ENCODE measurements at places on chromosomes 3 and 15.

DNA sequence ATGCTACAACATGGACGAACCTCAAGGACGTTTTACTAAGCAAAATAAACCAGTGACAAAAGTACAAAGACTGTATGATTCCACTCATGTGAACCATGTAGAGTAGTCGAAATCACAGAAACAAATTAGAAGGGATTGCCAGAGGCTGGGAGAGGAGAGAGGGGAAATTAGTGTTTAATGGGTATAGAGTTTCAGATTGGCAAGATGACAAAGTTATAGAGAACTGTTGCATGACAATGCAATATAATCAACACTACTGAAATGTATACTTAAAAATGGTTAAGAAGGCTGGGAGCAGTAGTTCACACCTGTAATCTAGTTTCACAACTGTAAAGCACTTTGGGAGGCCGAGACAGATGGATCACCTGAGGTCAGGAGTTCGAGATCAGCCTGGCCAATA lies 36.9 kb downstream of the PLS1 start:
- no peak for DNase-seq

- DNase-seq, result no peak
These were observed 69.7 kb upstream of the CMSS1 start for GRCh38 chr3:99747915-99748314.

DNA sequence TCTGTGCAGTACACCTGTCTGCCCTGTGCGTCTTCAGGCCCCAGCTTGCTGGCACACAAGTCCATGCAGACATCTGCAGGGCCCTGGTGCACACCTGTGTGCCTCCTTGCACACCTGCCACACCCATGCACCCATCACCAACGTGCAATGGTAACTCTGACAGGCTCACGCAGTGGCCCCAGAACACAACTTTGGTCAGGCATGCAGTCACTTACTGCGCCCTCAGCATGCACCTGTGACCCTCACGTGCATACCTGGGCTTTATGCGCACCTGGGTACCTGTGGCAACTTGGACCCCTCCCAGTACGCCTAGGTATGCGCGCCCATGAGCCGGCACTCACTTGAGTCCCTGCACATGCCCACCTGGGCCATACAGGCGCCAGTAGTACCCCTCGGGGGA lies 1.7 kb downstream of the PLXND1 start:
- no peak for DNase-seq

DNA sequence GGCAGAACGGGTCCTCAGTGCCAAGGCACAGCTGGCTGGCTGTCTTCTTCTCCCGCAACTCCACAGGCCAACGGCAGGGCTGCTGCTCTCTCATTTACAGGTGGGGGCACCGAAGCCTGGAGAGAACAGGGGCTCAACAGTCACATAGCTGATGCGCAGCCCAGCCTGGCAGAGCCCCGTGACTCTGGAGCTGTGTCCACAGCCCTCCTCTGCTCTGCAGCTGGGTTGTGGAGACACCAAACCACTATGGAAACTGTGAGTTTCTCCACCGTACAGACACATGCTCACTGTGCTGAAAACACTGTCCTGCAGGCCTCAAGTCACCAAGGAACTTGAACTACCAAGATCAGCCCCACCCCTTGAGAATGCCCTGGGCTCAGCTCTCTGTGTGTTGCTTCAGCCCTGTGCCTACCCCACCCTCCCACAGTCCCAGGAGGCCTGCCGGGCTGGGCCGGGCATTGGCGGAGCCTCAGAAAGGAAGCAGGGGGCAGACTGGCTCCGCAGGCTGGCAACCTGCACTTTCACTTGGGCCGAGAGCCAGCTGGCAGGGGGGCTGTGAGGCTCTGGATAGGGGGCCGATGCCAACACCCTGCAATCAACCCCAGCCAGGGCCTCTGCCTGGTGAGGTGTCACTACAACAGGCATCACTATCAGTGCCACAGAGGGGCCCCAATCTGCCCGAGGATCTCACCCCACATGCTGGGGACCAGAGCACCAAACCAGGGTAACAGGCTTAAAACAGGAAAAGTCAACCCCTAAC lies 113.7 kb upstream of the RPL32 start:
- no peak for DNase-seq

DNA sequence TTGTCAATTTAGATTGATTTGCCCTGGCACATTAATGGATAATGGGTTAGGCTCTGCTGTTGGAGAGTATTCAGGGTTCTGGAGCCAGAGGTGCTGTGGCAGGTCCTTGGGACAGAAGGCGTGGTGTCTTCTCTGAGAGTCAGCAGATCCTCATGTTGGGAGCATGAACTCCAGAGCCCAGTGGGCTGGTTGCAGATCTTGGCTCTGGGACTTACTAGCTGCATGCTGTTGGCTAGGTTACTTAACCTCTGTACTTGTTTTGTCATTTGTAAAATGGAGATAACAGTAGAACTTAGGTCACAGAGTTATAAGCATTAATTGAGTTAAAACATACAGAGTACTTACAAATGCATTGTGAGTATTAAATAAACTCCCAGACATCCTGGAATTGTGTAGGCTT lies 77.6 kb downstream of the CCK start:
- no peak for DNase-seq

- no peak for DNase-seq
These were observed at the start of gene PPM1M for GRCh38 chr3:52245322-52246263. TSS of gene PPM1M (plus strand) at chr3:52245759. CDS start at chr3:52245825, 66 bp downstream.

GRCh38 chr3:10145685-10146084 lies 4.1 kb downstream of the VHL start:
- DNase-seq, result no peak

- DNase-seq, result no peak
These were observed 60.9 kb upstream of the DIPK2A start for GRCh38 chr3:143910756-143911155.

DNA sequence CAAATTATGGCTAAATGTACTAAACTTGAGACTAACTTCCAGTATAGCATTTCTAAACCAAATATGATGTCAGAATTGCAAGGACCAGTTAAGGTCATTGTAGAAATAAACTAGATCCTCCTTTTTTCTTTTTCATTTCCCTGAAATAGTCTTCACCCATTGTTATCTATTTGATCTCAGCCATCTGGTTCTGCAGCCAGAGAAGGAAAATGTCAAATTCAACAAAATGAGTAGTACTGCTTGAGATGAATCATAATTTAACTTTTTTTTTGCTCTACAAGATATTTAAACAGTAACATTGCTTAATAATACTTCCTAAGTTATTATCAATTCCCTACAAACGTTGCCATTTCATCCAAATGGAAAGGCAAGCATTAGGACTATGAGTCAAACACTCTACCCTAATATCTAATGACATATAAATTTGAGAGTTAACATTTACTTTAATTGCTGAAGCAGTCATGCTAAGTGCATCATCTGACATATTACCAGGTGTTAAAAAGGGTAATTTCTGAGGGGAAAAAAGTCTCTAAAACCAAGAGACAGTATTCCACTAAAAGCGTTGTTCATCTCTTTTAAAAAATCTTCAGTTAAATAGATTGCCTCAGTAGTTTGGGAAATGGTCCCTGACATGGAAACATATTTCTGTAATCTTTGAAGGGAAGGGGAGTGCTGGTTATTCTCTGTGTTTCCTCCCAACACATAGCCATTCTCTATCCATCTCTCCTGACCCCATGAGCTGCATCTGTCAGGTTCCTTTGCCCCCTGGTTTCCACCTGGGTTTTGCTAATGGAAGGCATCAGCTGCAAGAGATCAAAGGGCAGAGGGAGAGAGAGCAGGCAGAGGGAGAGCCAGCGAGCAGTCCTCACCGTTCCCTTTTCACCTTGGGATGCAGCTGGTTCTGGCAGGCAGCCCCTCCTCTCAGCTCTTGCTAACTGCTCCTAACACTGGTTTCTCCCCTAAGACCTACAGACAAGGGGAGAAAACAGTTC lies 138.5 kb downstream of the ARPP21 start:
- no peak for DNase-seq

DNA sequence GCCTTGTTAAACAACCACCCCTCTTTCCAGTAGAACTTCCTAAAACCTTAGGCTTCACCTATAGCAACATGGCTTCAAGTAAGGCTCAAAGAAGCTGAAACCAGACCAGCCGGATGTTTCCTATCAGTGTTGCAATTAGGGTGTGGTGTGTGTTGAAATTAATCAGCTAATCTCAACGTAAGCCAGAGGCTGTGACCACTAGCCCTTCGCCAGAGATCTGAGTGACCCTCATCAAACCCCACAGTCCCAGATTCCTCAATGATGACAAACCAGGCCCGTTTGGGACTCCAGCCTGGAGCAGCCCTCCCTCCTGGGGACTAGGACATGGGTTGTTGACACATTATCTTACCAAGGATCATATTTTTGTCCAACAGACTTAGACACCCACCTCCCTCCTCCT lies 27.3 kb downstream of the CYP11A1 start:
- no peak for DNase-seq

DNA sequence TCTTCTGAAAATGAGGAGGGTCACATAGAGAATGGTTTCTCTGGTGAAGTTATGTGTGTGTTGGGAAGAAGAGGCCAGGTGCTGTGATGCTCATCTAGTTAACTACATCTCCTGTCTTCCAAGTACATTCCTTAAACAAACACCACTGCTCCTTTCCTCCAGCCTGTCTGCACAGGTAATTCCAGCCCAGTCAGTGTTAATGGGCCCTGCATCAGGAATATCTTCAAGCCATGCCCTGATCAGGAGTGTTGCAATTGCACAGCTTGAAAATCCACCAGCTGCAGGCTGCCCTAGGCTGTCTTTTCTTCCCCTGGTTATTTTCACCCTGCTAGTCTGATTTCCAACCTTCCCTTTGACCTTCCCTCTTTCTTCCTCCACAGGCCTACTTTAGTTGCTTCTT lies 41.9 kb upstream of the LMOD3 start:
- DNase-seq, result no peak

GRCh38 chr3:107740992-107741896 lies 218.5 kb downstream of the BBX start:
- no peak for DNase-seq

- no peak for DNase-seq
These were observed 10.3 kb upstream of the SLC25A38 start for GRCh38 chr3:39372833-39373232.

- no peak for DNase-seq
These were observed 2.9 kb downstream of the DIPK2A start for GRCh38 chr3:143974271-143975238.

All from activated CD4-positive, alpha-beta T cell treated with anti-CD3 and anti-CD28 coated beads, Interleukin-2, amount 50 U/mL, for 24 hours (primary cell).